Gastroesophageal sphincter (tissue), 4 donors: ENCODE measurements at places on chromosomes 5 and 9.

DNA sequence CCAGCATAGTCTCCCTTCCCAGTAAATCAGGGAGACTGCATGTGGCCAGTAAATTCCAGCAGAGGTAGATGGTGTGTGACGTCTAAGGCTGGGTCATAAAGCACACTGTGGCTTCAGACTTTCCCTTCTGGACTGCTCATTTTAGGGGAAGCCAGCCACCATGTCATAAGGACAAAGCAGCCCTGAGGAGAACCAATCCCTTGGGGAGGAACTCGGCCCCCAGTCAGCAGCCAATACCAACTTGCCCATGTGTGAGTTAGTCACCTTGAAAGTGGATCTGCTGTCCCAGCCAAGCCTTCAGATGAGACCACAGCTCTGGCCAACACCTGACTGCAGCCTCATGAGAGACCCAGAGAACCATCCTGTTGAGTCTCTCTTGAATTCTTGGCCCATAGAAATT lies 14.7 kb upstream of the NINJ1 start:
- H3K4me1 ChIP-seq = peaks cover 14% of the 10 kb centered on the region
- H3K27me3 ChIP-seq = no peaks in the 10 kb centered on the region
- no peak for ATAC-seq
- H3K27ac ChIP-seq = no peak overlapping the region
- no peaks in the 10 kb centered on the region for H3K36me3 ChIP-seq

DNA sequence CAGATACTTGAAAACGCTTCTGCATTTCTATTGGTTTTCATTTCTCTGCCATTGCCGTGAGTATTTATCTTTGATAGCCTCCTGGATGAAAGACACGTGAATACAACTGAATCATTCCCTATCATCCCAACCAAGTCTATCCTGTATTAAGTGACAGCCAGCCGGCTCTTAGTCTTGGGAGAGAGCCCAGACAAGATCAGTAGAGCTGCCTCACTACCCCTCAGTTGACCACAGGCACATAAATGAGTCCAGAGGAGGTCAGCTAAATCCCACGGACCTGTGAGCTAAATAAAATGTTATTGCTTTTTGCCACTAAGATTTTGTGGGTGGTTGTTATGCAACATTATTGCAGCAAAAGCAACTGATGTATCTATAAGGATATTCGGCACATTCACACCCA lies 639.0 kb upstream of the ACO1 start:
- H3K27ac ChIP-seq = no peak overlapping the region
- H3K4me3 ChIP-seq = no peak overlapping the region
- no peaks in the 10 kb centered on the region for H3K27me3 ChIP-seq
- no peak for ATAC-seq
- H3K36me3 ChIP-seq = no peaks in the 10 kb centered on the region

DNA sequence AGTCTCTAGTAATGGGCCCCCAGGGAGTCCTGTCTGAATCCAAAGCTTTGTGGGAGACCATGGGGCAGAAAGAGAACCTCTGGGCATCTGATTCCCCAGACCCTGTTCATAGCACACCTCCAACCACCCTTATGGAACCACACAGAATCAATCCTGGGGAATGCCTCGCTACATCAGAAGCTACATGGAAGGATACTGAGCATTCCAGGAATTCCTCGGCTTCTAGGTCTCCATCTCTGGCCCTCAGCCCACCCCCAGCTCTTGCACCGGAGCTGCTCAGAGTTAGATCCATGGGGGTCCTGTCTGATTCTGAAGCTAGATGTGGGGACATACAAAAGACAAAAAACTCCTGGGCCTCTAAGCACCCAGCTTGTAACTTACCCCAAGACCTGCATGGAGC lies 28.4 kb downstream of the VCP start:
- H3K4me1 ChIP-seq = no peaks in the 10 kb centered on the region
- H3K27me3 ChIP-seq = no peaks in the 10 kb centered on the region
- peaks cover 69% of the 10 kb centered on the region for H3K36me3 ChIP-seq
- no peak for ATAC-seq

GRCh38 chr9:93549611-93550010 lies 26.8 kb upstream of the PHF2 start:
- H3K4me1 ChIP-seq = no peaks in the 10 kb centered on the region
- peaks cover 69% of the 10 kb centered on the region for H3K36me3 ChIP-seq
- H3K27ac ChIP-seq = no peak overlapping the region
- H3K27me3 ChIP-seq = no peaks in the 10 kb centered on the region
- ATAC-seq = no peak

- no peaks in the 10 kb centered on the region for H3K36me3 ChIP-seq
- H3K4me3 ChIP-seq = no peak overlapping the region
- ATAC-seq = no peak
Observed at GRCh38 chr9:105842023-105842644, 147.8 kb downstream of the TMEM38B start.

DNA sequence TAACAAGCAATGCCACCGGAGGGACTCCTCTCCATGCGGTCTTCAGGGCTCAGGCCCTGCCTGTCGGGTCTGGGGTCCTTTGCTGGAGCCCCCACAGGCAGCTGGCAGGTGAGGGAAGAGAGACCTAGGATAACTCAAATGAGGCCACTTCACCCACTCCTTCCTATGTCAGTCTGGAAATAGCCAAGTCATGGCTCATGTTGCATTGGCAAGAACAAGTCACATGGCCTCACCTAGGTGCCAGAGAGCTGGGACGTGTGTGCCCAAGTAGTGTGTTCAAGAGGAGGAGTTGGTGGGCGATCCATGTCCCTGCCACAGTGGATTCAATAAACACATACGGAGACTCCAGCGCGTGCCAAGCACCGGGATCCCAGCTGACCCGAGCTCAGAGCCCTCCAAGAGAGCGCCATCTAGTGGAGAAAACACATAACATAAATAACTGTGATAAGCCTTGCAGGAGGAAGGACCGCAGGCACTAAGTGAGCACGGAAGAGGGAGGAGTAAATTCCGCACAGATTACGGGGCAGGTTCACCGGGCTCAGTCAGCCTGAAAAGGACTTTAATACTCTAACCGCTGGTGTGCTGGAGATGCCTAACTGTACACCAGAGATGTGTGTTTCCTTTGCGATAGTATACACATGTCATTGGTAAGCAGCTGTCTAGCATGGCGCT lies 580.8 kb downstream of the CCDC171 start:
- H3K27me3 ChIP-seq = no peaks in the 10 kb centered on the region
- no peak overlapping the region for H3K27ac ChIP-seq
- no peaks in the 10 kb centered on the region for H3K36me3 ChIP-seq
- H3K4me3 ChIP-seq = no peak overlapping the region
- H3K4me1 ChIP-seq = no peaks in the 10 kb centered on the region

GRCh38 chr9:6305954-6306563 lies 22.1 kb upstream of the TPD52L3 start:
- no peaks in the 10 kb centered on the region for H3K4me1 ChIP-seq
- peaks cover 4% of the 10 kb centered on the region for H3K27me3 ChIP-seq
- no peaks in the 10 kb centered on the region for H3K36me3 ChIP-seq

GRCh38 chr9:36632892-36633291 lies 60.2 kb downstream of the MELK start:
- no peak overlapping the region for H3K27ac ChIP-seq
- no peaks in the 10 kb centered on the region for H3K36me3 ChIP-seq
- no peaks in the 10 kb centered on the region for H3K4me1 ChIP-seq
- H3K27me3 ChIP-seq = no peaks in the 10 kb centered on the region

DNA sequence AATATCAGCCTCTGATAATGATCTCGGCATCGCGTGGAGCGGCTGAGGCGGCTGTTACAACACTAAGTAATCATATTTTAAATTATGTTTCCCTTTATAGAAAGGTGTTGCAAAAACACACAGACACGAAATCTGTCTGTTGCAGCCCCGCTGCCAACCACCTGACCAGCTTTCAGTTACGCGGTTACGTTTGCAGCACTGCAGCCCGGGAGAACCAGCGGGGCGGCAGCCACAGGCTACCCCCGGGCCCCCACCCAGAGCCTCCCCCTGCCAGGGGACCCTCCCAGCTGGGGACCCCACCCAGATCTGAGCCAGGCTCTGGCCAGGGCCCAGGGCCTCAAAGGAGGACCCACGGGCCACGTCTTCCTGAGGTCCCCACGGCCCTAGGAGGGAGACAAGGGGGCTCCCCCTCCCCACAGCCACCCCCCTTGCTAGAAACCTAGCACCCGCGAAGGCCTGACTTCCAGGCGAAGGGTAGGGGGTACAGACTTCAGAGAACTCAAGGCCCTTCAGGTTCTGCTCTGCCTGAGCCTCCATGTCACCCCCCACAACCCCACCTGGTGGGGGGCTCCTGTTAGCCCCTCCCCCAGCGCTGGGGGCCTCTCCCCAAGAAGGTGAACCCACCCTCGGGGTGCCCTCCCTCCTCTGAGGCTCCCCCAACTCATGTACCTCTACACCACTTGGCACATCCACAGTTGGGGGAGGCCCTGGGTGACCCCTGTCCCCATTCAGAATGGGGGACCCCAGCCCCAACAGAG lies 6.0 kb downstream of the NACC2 start:
- H3K27me3 ChIP-seq = no peaks in the 10 kb centered on the region
- peaks cover 13% of the 10 kb centered on the region for H3K36me3 ChIP-seq
- ATAC-seq = no peak
- H3K4me3 ChIP-seq = no peak overlapping the region
- H3K4me1 ChIP-seq = peaks cover 78% of the 10 kb centered on the region
- peak overlapping the region; percentile 100 for H3K27ac ChIP-seq

GRCh38 chr9:89732295-89732938 lies 127.6 kb downstream of the GADD45G start:
- no peaks in the 10 kb centered on the region for H3K36me3 ChIP-seq
- H3K4me3 ChIP-seq = no peak overlapping the region
- H3K4me1 ChIP-seq = no peaks in the 10 kb centered on the region
- H3K27ac ChIP-seq = peak overlapping the region; percentile 33
- ATAC-seq = no peak

DNA sequence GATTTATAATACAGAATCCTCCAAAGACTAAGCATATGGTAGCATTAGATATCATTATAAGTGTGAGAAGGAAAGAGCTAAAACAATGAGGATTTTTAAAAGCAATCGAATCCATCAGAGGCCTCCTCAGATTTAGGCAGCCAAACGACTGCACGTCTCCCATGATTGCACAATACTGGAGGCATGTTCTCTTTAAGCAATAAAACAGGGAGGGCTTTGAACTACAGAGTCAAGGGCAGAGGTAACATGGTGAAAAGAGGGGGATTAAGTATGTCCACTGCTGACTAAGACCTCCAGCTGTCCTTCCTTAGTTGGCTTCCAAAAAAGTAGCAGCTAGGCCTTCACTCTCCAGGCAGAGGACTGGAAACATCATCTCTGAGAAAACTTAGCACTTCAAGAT lies 298.7 kb upstream of the RGMB start:
- H3K4me3 ChIP-seq = no peak overlapping the region
- H3K36me3 ChIP-seq = no peaks in the 10 kb centered on the region
- H3K27ac ChIP-seq = no peak overlapping the region
- no peaks in the 10 kb centered on the region for H3K27me3 ChIP-seq
- H3K4me1 ChIP-seq = no peaks in the 10 kb centered on the region

- ATAC-seq = no peak
- H3K4me1 ChIP-seq = peaks cover 7% of the 10 kb centered on the region
- no peaks in the 10 kb centered on the region for H3K27me3 ChIP-seq
Observed at GRCh38 chr5:39009981-39010380, 64.2 kb downstream of the RICTOR start.

DNA sequence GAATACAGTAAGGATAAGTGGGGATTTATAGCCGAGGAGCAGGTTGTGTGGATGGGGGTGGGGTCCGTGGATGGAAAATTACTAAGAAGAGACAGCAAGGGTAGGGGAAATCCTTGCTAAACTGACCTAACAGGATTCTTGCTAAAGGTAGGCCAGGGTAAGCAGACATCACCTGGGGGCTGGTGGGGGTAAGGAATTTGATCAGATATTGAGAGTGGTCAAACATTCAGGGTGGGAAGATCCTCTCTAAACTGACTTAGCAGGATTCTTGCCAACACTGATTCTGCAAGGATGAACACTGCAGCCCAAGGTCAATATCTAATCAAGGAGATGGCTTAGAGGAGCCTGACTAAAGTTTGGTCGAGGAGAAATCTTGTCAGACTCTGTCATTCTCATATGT lies 2.7 kb upstream of the PLGRKT start:
- H3K4me3 ChIP-seq = no peak overlapping the region
- no peak for ATAC-seq
- no peaks in the 10 kb centered on the region for H3K36me3 ChIP-seq
- H3K27me3 ChIP-seq = no peaks in the 10 kb centered on the region
- H3K4me1 ChIP-seq = peaks cover 15% of the 10 kb centered on the region
- H3K27ac ChIP-seq = no peak overlapping the region

DNA sequence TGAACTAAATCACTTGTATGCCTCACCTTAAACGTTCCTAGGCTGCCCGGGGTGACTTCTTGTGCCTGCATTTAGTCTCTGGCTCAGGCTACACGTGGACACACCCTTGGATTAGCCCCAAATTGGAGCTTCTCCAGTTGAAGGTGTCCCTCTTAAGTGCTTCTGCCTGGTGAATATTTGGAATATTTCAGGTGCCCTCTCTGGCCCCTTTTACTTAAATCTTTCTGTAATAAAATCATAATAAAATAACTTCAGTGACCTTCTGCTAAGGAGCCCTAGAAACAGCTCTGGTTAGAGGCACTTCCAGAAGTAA lies 74.3 kb upstream of the KLF9 start:
- no peaks in the 10 kb centered on the region for H3K36me3 ChIP-seq
- no peak for ATAC-seq
- H3K27ac ChIP-seq = peak overlapping the region; percentile 68
- no peaks in the 10 kb centered on the region for H3K27me3 ChIP-seq
- H3K4me3 ChIP-seq = no peak overlapping the region

GRCh38 chr9:111282845-111283244 lies 47.2 kb downstream of the OR2K2 start:
- H3K36me3 ChIP-seq = no peaks in the 10 kb centered on the region
- no peak overlapping the region for H3K4me3 ChIP-seq
- H3K4me1 ChIP-seq = no peaks in the 10 kb centered on the region

GRCh38 chr5:10124287-10124686 lies 125.4 kb downstream of the ATPSCKMT start:
- H3K27me3 ChIP-seq = no peaks in the 10 kb centered on the region
- H3K36me3 ChIP-seq = no peaks in the 10 kb centered on the region
- no peak overlapping the region for H3K27ac ChIP-seq

GRCh38 chr9:4022435-4023067 lies 277.3 kb downstream of the GLIS3 start:
- no peaks in the 10 kb centered on the region for H3K36me3 ChIP-seq
- H3K4me3 ChIP-seq = no peak overlapping the region
- H3K4me1 ChIP-seq = no peaks in the 10 kb centered on the region
- no peaks in the 10 kb centered on the region for H3K27me3 ChIP-seq
- no peak overlapping the region for H3K27ac ChIP-seq
- ATAC-seq = no peak
